ENCODE measurements at places on chromosomes 16 and 17.

- DNase-seq: no peak
These were observed 5.0 kb downstream of the CAMKK1 start for GRCh38 chr17:3887804-3888203.

DNA sequence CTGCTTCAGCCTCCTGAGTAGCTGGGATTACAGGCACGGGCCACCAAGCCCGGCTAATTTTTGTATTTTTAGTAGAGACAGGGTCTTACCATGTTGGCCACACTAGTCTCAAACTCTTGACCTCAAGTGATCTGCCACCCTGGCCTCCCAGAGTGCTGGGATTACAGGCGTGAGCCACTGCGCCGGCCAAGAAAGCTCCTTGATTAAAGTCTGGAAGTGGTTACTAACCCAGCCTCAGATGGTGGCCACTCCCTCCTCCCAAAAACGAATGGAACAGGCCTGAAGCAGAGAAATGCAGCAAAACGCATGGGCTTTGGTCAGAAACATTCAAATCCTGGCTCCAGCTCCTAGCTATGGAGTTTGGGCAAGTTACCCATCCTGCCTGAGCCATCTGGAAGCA lies 11.3 kb downstream of the FKBP10 start:
- DNase-seq: no peak

DNA sequence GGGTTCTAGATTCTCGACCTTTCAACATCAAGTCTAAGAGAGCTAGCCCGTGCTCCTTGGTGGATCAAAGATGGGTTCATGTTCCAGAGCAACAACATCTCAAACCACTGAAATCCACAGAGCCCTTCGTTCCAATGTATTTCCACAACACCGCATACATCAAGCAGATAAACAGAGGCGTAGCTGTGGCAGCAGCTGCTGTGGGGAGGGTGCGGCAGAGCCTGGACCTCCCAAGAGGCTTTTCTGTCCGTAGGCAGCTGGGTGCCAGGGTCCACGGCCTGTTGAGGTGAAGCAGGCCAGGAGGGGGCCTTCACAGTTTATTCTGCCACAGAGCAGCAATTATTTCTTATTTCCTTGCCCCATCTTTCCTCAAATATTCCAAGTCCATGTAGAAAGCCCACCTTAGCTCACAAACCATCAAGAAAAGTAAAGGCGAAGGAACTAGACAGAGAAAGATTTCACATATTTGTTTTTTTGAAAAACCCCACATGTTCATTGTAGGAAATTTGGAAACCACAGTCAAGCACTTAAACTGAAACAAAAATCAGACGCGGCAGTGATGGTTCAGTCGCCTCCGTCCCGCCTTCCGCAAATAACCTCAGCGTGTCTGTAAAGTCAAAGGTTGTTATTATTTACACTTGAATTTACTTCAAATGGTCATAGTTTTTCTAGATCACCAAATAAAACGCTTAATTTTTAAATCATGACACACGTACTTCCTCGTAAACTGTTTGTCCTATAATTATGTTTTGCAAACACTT lies 144.6 kb upstream of the FOXF1 start:
- DNase-seq: no peak

- DNase-seq: no peak
These were observed 716 bp downstream of the TK1 start for GRCh38 chr17:78185981-78186691.

- no peak for DNase-seq
These were observed 84.9 kb downstream of the ZDHHC7 start for GRCh38 chr16:84926462-84926861.

- no peak for DNase-seq
These were observed 348.0 kb downstream of the UTP18 start for GRCh38 chr17:51608251-51608933.

- no peak for DNase-seq
These were observed 1.5 kb upstream of the SIAH1 start for GRCh38 chr16:48386559-48387312.

Data from CD4-positive, alpha-beta T cell treated with Interleukin-1 beta for 1 hour (primary cell).